ENCODE measurements at places on chromosomes 16 and 17. TPM values are rescaled to one million over a fixed set of nuclear protein-coding genes. Genes with fewer than 3 reads are reported as not detected.
A peak's percentile ranks its signal among the peaks of the same experiment; 100 is the strongest.

GRCh38 chr16:86396422-86396821, 113.9 kb upstream of the FOXF1 start:
- DNase-seq: no peak

DNA sequence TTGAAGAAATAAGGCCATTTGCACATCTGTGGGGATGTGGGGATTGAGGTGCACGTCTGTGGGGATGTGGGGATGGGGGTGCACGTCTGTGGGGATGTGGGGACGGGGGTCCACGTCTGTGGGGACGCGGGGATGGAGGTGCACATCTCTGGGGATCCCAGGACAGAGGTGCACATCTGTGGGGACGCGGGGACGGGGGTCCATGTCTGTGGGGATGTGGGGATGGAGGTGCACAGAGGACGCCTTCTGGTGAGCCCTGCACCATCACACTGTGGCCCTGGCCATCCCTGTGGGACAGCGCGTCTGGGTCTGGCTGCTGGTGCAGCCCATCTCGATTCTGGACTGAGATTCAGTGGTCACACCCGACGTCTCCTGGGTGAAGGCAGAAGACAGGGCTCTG, 161.4 kb downstream of the LAT start:
- no peak for DNase-seq

DNA sequence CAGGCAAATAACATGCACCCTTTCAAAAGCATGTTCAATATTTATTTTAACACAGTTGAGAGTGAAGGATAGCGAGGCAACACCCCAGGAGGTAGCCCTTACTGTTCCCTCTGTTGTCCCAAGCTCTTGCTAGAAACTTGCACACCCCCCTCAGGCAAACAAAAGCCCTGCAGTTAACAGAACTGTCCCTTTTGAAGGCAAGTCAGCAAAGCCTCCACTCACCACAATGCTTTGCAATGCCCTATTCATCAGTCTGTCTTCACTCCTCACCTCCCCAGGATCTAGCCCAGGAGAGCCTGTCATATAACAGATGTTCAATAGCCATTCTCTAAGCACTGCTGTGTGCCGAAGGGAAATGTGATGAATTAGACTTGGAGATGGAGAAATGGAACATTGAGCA, 3.5 kb upstream of the CNEP1R1 start:
- DNase-seq: no peak

- no peak for DNase-seq
Observed at GRCh38 chr16:87185308-87185707, 131.9 kb downstream of the C16orf95 start.

GRCh38 chr16:600781-601180, 10.9 kb downstream of the RAB40C start:
- DNase-seq: peak; percentile 15

DNA sequence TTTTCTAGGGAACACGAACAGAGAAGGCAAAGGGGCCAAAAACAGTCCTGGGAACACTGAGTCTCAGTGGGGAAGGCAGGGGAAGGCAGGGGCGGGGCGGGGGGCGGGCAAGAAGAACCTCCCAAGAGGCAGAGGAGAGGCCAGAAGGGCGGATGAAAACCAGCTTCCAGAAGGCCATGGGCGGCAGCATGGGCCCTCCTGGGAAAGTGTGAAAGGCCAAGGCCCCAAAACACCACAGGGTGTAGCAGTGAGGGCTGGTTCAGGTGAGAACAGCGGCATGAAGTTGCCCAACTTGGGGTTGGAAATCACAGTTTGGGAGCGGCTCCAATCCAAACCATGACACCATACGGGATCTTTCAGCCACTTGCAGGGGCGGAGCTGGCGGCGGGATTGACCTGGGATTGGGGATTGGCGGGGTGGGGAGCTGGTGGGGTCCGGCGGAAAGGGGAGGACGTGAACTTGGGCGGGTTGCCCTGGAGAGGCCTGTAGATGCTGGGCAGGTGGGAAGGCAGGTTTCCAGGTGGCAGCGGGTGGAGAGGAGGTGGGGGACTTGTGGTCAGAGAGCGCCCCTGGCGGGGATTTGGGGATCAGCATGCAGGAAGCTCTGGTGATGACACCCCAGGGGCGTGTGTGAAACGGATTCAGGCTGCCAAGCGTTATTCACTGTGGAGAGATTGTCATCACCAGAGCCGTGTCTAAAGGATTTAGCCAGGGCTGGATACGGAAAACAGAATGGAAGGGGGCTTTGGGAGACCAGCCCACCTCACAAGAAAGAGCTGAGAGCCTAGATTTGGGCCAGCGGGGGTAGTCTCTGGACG, 80.9 kb downstream of the ARHGAP23 start:
- peak; percentile 76 for DNase-seq

- DNase-seq: no peak
Observed at GRCh38 chr17:49969134-49969759, at the start of gene DLX4. Gene DLX4 (plus strand): TSS chr17:49969190. CDS start chr17:49969469, 279 bp downstream.

DNA sequence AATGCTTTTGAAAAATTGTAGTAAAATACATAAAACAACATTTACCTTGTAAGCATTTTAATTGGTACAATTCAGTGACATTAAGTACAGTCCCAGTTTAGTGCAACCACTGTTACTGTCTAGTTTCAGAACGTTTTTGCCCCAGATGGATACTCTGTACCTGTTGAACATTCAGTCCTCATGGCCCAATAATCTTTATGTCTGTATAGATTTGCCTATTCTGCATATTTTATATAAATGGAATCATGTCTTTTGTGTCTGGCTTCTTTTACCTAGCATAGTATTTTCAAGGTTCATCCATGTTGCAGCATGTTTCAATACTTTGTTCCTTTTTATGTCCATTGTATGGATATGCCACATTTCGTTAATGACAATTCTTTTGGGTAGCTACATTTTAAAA, 37.2 kb downstream of the TENT4B start:
- no peak for DNase-seq

GRCh38 chr16:14028202-14028601, 42.9 kb upstream of the MRTFB start:
- DNase-seq: no peak

DNA sequence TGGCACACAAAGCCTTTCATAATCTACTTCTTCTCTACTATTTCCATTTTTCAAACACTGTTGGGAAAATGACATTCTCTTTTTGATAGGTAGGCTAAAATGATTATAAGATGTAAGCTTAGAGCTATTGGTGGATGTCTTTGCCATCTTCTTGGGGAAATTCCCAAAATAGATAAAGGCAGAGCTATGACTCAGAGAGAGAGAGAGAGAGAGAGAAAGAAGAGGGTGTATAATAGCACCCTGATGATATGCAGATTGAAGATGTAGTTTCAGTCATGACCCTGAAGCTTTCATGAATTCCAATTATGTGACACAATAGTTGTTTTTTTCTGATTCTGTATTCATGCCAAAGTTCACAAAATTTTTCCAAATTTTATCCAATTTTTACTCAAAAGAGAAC, 529.1 kb downstream of the HS3ST4 start:
- no peak for DNase-seq

GRCh38 chr16:59169168-59169567, 435.1 kb upstream of the GOT2 start:
- DNase-seq: no peak

DNA sequence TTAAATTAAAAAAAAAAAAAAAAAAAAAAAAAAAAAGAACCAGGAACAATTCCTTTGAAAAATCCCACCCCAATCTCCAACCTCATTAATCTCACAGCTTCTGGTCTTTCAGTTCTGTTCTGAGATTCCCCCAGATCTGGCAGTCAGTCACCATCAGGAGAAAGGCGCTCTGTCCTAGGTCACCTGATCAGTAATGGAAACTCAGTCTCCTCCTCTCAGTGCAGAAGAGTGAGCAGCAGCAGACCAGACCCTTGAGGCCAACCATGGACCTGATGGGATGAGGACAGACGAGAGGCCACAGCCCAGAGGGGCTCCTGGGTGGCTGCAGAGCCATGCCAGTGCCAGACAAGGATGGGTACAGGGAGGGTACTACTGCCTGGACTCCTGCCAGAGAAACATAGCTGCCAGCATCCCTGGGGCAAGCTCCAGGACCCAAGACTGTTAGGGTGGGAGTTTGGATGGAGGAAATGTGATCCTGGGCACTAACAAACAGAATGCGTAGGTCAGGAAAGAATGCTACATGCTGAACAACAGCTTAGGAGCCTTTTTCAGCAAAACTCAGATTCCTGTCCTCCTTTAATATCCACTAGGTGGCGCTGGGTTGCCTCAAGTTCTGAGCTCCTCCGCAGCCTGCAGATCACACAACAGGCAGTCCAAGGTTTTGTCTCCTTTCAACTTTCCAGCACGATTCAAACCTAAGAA, 28.7 kb downstream of the MPG start:
- peak; percentile 71 for DNase-seq

GRCh38 chr17:64972611-64973010, 53.3 kb upstream of the LRRC37A3 start:
- DNase-seq: no peak

DNA sequence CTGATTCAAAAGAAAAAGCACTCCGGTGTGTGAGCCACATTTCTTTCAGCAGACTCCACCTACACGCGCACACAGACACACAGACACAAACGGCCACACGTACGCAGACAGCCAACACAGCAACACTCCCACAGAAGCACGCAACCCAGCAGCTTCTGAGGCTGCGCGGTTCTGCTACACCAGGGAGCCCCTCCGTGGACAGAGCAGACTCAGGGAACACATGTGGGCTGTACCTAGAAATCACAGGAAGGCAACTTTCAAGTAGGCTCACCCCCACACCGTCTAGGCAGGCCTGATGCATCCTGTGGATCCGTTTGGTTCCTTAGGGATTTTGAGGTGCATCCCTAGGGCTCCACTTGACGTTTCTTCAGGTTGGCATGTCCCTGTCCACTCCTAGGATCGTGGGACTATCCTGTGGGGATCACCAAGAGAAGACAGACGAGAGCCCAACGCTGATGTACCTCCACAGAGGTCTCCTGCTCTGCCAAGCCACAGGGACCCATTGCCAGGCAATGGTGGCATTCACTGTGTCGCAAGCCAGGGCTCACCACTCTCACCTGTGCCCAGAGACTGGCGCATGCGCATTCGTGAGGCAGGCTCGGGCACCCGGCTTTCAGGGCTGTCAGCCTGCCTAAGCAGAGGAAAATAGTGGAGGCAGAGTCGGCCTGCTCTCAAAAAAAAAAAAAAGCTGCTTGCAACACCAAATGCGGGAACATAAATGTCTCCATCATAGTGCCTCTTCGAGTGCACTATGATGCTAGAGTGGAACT, 2333.3 kb downstream of the TP53TG3F start:
- DNase-seq: no peak

DNA sequence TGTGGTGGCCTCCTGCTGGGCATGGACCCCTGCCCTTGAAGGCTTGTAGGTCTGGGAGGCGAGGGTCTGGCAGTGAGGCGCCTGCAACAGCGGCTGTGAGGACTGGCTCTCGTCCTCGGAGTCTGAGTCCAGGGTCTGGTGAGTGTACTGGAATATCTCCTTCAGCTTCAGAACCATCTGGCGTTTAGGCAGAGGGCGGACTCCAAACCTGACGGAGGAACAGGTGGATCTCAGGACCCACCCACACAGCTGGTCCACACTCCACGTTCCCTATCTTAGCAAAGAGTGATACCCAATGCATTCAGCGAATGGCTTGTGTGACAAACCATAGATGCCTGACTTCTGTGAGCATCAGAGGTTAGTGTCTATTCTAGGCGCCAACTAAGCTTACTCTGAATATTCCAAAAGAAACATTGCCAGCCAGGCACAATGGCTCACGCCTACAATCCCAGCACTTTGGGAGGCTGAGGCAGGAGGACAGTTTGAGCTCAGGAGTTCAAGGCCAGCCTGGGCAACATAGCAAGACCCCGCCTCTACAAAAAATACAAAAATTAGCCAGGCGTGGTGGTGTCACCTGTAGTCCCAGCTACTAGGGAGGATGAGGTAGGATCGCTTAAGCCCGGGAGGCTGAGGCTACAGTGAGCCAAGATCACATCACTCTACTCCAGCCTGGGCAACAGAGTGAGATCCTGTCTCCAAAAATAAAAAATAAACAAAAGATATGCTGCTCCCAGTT, 6.3 kb upstream of the NLRC3 start:
- DNase-seq: no peak

- no peak for DNase-seq
Observed at GRCh38 chr17:50943575-50943933, 77.4 kb upstream of the TOB1 start.

The KRTAP4-1 gene
- total RNA-seq: not detected

The OTOP3 gene
- not detected for total RNA-seq
